ENCODE measurements at places on chromosomes 4 and X.

DNA sequence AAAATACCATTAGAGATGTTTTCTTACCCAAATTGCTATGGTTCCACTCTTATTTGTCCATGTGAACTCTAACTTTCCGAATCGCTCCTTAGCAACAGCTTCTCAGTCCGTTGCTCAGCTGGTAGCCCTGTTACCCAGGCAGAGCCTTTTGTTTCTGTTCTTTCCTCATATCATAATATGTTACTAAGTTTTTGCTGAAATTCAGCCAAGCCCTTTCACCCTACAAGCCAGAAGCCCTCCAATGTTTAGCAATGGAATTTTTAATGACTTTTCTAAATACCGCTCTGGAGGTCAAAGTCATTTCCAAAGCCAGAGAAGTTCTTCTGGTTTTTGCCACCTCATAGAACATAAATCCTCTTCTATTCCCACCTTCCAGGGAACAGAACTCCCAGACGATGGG is 1029.5 kb downstream of the C4orf33 start:
- H3K36me3 ChIP-seq: no peaks in the 10 kb centered on the region
- H3K4me3 ChIP-seq: no peak overlapping the region
- no peak for DNase-seq
- no peaks in the 10 kb centered on the region for H3K4me1 ChIP-seq
- no peaks in the 10 kb centered on the region for H3K27me3 ChIP-seq

GRCh38 chr4:98939892-98940298 is 11.0 kb upstream of the EIF4E start:
- no peak overlapping the region for H3K27ac ChIP-seq
- no peaks in the 10 kb centered on the region for H3K36me3 ChIP-seq
- no peaks in the 10 kb centered on the region for H3K27me3 ChIP-seq
- DNase-seq: no peak
- peaks cover 11% of the 10 kb centered on the region for H3K4me1 ChIP-seq

- no peak overlapping the region for H3K4me3 ChIP-seq
- H3K27me3 ChIP-seq: no peaks in the 10 kb centered on the region
- peaks cover 8% of the 10 kb centered on the region for H3K4me1 ChIP-seq
- no peaks in the 10 kb centered on the region for H3K36me3 ChIP-seq
- peak; percentile 11 for DNase-seq
Observed at GRCh38 chrX:30659421-30659820, 6.2 kb downstream of the GK start.

DNA sequence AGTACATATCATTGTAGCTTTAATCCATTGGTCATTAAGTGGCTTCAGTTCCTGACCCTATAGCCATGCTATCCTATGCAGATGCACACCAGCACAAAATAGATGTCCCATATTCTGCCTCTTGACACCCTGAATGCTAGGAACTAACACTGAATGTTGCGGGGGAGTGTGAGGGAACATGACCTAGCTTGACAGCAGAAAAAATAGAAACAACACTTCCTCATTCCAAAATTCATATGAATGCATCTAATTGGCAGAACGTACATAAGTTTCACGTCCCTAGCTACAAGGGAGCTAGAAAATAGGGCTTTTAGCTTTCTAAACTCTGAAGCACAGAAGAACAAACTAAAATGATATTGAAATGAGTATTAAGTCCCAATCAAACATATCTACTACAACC is 14.4 kb upstream of the DCAF8L1 start:
- H3K27me3 ChIP-seq: no peaks in the 10 kb centered on the region
- no peaks in the 10 kb centered on the region for H3K36me3 ChIP-seq
- no peak overlapping the region for H3K4me3 ChIP-seq

DNA sequence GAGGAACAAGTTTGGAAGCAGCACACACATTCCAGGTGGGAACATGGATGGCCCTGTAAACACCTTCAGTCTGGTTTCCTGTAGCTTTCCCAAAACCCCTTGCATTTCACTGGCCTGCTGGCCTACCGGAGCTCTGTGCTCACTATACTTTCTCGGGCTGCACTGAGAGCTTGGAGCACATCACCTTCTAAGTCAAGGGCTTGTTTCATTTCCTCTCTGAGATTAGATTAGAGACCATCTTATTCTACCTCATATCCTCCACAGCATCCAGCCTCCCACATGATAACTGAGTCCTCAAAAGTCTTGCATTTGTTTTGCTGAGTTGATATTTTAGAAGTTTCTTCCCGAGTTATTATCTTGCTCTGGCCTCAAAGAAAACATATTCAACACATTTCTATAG is 147.7 kb downstream of the RASL11B start:
- H3K36me3 ChIP-seq: no peaks in the 10 kb centered on the region
- no peak for DNase-seq
- no peaks in the 10 kb centered on the region for H3K4me1 ChIP-seq
- no peak overlapping the region for H3K27ac ChIP-seq
- H3K27me3 ChIP-seq: no peaks in the 10 kb centered on the region

All from keratinocyte (primary cell).